ENCODE measurements at places on chromosomes 7 and 10. TPM values are rescaled to one million over a fixed set of nuclear protein-coding genes. Genes with fewer than 3 reads are reported as not detected.

Gene PIP
- not detected for total RNA-seq

Gene EEPD1
- total RNA-seq: 14.0 TPM

Gene MSMB
- total RNA-seq: not detected

Gene CUEDC2
- 45.1 TPM for total RNA-seq

DNA sequence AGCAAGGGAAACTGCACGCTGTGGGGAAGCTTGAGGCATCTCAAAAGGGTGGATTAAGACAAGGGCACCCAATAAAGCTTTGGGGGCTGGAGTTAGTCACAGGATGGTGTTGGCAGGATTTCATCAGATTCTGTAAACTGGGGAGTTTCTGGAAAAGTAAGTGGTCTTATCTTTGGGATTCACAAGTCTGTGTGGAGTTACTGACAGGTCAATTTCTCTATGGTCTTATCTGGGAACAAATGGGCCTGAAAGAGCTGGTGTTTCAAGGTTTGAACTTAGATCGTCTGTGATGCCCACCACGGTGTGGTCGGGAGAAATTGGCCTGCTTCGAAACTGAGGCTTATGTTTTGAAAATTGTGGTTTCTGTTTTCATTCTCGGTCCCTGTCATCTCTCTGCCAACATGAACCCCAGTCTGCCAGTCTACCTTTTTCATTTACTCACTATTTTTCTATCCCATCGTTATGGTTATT lies 23.8 kb upstream of the AOAH start:
- DNase-seq: no peak

DNA sequence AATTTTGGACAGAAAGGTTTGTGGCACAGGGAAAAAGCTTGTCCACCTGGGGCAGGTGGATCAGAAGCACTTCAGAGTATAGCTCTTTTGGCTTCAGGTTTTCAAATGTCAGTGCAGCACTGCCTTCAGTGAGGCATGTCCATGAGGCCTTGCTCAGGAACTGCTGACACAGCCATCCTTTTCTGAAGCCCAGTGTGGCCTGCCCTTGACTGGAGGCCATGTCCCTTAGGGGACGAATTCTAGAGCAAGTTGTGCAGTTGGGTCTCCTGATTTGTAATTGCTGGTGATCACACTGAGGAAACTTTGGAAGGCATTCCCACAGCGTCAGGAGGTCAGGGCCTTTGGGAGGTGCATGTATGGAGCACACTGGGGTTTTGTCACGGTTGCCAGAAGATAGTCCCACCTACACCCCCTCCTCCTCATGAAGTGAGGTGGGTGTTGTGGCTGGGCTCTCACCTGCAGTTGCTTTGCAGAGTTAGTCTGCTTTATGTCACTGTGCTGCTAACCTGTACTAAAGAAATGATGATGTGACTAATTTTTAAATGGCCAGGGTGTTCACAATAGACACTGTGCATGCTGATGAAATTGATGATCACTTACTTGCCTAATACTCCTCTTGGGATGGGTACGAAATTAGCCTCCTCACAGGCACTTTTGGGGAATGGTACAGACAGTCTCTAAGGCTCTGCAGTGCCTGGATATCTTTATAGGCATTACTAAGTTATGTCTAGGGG lies 41.7 kb downstream of the OGDH start:
- no peak for DNase-seq

DNA sequence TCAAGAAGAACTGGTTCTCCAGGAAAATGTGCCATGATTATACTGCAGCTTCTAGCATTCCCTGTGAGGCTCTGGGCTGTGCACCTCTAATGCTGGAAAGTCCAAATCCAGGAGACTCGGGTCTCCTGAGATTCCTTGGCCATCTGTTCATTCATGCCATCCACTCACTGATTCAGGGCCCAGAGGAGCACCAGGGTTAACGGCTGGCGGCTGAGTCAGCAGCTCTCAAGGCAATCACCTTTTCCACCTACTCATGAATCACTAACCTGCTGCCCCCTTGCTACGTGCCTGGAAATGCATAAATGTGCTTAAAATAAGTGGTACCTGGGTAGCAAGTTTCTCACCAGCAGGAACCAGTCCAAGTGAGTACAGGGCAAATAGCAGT lies 132.7 kb downstream of the KCNMA1 start:
- DNase-seq: no peak

DNA sequence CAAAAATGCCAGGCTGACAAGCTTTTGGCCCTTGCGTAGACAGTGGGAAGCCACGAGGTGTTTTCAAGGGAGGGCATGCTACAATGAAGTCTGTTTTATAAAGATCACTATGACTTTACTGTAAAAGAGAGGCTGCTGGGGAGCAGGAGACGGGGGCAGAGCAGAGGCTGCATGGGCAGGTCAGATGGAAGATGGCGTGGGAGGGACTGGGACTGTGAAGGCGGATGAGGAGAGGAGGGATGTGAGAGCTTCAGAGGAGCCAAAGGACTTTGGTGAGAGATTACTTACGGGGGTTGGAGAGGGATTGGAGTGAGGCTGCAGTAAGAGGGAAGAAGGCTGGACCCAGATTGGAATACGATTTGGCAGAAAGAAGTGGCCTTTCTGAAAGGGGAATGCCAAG lies 86.6 kb upstream of the PCBD1 start:
- DNase-seq: no peak

DNA sequence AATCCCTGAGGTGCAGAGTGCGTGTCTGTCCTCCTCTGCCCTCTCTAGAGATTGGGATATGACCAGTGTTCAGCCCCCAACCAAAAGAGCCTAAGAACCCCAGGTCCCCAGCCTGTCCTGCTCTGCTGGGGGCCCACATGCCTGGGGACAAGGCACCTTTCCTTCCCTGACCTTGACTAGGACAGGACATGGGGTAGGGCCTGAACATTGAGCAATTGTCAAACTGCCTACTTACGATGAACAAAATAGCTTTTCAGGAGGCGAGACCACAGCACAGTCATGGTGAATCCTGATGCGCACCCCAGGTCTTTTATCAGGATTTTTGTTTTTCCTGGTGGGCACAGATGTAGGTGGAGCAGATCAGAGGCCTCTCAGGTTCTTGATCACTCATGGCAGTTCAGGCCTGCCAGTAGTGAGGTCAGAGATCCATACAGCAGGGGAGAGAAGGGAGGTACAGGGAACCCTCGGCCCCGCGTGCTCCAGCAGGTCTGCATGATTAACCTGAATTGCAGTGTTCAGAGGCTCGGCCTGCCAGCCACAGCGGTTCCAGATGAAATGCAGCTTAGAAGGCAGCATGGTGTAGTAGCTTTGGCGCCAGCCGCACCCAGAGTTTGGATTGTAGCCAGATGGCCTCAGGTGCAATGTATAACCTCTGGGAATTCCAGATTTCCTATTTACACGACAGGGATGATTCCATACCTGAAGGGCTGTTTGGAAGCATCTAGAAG lies 191.3 kb downstream of the CUX1 start:
- no peak for DNase-seq

GRCh38 chr10:98536551-98536950 lies 89.8 kb upstream of the HPS1 start:
- no peak for DNase-seq

DNA sequence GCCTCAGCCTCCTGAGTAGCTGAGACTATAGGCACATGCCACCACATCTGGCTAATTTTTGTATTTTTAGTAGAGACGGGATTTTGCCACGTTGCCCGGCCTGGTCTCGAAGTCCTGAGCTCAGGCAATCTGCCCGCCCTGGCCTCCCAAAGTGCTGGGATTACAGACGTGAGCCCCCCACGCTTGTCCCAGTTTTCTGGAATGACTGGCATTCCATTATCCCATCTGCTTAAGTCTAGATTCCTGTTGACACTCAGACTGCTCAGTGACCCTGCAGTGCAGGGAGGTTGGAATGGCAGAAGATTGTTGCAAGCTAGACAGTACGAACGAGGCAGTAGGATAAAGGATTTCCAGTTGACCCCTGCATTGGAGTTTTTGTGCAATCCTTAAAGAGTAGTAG lies 135.1 kb upstream of the NPS start:
- no peak for DNase-seq

DNA sequence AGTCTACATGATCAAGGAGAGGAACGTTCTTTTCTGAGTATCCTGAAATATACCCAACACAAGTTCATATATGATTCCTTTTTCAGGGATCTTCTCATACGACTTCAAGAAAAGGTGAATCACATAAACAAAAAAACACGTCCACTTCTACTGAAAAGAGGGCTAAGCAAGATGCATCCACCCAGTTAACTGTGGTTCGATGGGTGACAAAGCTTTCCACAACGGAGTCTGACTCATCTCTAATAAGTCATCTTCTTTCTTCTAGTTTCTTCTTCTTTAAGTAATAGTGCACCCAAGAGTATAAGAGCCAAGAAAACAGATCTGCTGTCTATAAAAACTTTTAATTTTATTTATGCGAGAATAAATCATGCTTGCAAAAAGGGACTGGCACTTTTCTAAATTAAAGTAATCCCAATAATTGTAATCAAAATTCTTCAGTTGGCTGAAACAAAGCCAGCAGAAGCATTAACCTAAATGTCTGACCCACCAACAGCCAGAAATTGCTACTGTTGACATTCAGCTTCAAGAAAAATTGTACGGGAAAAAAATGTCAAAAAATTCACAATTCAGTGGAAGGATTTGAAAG lies 146.9 kb upstream of the ANK3 start:
- DNase-seq: no peak

- no peak for DNase-seq
Measured at GRCh38 chr10:5511231-5511884, 12.0 kb upstream of the CALML5 start.

DNA sequence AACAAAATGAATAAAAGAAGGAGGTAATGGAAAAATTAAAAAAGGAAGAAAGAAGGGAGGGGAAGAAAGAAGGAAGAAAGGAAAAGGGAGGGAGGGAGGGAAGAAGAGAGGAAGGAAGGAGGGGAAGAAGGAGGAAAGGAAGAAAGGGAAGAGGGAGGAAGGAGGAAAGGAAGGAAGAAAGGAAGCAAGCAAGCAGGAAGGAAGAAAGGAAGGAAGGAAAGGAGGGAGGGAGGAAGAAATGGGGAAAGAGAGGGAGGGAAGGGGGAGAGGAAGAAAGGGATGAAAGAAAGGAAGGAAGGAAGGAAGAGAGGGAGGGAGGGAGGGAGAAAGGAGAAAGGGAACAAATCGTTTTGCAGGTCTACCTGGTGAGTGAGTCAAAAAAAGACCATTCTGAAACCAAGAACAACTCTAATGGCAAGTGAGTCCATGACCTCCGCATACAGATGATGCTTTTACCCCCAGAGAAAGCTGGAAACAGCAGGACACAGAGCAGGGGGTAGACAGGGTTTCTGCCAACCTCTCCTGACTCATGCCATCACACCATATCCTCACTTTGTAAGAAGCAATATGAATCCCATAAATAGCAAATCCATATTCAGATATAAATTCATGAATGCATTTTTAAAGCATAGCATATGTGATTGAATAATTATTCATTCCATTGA lies 1112.9 kb upstream of the AUTS2 start:
- no peak for DNase-seq

DNA sequence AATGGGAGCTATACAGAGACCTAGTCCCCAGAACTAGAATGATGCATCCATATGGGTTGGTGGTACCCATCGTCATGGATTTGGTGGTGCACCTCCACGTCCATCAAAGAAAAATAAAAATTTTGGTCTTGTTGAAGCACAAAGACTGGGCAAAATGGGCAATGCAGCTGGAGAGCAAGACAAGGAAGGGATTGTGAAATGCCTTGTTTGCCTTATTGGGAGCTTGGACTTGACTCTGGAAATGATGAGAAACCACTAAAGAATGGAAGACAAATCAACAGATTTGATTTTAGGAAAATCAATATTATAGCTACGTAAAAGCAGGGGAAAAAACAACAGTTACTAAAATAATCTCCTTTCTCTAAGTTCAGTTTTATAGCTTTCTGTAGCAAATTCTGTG lies 150.9 kb downstream of the CPED1 start:
- no peak for DNase-seq

DNA sequence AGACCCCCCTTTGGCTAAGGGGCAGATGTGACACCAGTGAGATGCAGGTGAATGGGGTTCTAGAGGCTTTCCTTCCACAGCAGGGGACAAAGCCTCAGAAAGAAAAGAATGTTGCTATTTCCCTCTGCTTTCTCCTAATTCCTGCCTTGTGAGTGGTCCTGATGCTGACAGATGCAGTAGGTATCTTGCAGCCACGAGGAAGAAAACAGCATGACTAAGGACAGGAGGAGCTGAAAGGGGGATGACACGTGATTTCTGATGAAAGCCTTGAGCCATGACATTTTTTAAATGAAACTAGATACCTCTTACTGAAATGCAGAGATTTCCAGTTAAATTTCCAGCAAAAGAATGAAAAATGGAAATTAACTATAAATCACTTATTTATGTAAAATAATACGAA lies 92.4 kb downstream of the C1GALT1 start:
- DNase-seq: no peak

GRCh38 chr10:18377898-18378297 lies 237.7 kb downstream of the CACNB2 start:
- DNase-seq: no peak

GRCh38 chr10:97131666-97132065 lies 54.1 kb downstream of the SLIT1 start:
- DNase-seq: no peak

DNA sequence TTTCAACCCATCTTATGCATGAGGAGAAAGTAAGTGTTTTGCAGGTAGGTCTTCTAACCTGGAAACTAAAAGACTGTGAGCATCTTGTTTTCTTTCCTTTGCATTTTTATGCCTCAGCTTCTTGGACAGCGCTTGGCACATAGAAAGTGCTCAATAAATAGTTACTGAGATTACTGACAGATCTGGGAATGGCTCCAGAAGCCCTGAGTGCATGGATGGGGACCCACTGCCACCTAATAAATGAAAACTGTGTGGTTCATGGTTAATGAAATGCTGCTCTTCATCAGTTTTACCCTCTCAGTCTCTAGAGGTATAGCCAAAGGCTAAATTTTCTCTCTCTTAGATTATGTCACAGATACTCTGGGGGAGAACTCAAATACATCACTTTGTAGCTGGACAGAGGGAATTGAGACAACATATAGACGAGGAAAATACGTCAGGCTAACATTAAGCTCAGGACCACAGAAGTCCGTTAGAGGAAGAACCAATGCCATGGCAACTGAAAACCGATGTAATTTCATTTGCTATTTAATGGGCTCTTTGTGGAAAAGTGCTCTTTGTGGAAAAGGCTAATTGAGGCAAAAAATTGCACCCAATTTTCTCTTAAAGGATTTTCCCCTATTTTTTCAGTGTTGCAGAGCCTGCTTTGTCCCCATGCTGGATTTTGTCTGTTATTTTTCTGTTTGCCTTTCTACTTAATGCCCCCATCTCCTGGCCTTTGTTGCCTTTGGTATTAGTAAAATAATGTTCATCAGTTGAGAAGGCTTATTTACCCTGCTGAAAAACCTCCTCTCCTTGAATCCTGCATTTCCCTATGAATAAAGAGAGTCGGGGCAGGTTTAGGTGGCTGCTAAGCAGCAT lies 17.8 kb downstream of the ASB4 start:
- no peak for DNase-seq

Data from ascending aorta (tissue), 2 donors.